ENCODE measurements at places on chromosomes 5 and 9.

- no peak for DNase-seq
Measured at GRCh38 chr5:57817001-57817453, 334.4 kb upstream of the ACTBL2 start.

DNA sequence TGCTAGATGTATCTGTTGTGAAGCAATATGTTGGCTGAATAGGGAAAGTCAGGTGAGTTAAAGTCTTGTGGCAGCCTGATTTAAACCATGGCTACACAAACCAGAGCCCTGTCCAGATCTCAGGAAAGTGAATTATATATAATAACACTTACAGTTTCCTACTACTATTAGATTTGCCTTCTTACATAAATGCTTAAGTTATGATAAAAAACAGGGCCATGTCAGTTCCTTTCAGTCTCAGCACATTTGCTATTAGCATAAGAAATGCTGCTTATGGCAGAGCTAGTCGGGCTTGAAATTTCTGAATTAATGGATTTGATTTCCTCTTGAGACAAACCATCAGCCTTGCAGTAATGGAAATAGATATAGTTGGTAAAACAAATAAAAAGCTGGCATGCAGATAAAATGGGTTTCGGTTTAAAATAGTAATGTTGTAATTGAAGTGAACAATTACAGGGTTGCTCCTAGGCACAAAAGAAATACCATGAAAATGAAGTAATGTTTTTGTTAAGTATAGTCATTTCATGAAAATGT is 664.2 kb upstream of the ZNF608 start:
- no peak for DNase-seq

- no peak for DNase-seq
Measured at GRCh38 chr9:98149422-98149821, 30.4 kb upstream of the TRIM14 start.

GRCh38 chr5:103444333-103445038 is 118.1 kb downstream of the NUDT12 start:
- peak; percentile 2 for DNase-seq

DNA sequence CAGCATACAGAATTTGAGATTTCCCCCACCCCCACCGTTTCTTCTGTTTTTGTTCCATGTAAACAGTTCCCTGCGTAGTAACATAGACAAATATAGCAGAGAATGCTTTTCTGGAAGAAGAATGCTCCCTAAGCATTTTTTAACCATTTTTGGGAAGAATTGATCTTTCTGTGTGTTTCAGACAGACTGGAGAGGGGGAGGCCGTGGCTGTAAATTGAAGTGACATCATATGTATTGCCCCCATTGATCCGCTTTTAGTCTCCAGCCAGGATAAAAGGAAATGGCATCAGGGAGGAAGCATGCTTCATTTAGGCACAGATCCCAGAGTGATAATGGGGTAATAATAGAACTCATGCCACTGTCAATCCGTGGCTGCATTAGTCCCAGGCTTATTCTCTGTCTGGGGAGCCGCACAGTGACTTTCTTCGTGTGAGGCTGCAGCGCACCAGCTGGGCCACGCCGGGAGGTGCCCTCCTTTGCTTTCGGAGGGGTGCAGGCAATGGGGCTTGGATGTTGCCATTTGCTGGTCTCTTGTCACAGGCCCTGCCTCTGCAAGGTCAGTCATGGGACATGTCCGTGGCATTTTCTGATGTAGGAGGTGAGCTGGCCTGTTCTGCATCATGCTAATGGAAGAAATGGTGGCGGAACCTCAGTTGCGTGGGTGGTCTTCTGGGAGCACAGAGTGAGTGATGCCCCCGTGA is 261.5 kb downstream of the FANCC start:
- no peak for DNase-seq

GRCh38 chr9:79481846-79482477 is 89.8 kb upstream of the TLE4 start:
- DNase-seq: no peak

- no peak for DNase-seq
Measured at GRCh38 chr5:96818125-96818788, 10.5 kb upstream of the ERAP1 start.

- DNase-seq: no peak
Measured at GRCh38 chr5:5037674-5038073, 102.5 kb upstream of the ADAMTS16 start.

DNA sequence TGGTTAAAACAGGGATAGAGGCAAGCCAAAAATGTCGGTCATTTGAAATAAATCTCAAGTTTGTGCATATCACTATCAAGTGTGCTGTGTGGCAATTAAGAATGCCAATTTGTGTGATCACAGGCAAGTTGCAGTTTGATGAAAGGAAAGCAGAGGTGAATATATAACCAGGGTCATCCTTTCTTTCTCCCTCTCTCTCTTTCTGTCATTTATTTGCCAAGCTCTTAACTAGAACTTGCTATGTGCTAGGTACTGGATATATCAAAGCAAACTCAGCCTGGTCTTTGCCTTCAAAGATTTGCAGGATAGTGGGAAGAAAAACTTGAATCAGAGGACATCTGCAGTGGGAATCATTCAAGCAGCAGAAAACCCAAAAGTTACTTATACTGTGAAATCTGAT is 22.0 kb downstream of the PDCD1LG2 start:
- DNase-seq: no peak

- DNase-seq: no peak
Measured at GRCh38 chr5:159319363-159319762, 10.9 kb downstream of the IL12B start.

DNA sequence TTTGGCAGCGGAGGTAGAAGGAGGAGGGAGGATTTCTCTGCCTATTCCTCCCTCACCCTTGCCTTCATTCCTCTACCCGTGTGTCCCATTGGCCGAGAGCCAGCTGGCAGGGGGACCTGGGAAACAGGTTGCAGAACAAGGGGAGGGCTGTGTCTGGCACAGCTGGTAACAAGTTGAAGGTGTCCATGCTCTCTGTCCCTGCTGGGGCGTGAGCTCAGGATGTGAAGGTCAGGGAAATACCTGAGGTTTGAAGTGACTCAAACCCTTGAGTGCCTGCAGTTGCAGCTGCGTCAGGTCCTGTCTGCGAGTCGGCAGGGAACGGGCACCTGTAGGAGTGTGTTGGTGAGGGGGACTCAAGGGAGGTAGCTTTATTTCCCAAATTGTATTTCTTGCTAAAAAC is 16.2 kb downstream of the MIGA2 start:
- no peak for DNase-seq

DNA sequence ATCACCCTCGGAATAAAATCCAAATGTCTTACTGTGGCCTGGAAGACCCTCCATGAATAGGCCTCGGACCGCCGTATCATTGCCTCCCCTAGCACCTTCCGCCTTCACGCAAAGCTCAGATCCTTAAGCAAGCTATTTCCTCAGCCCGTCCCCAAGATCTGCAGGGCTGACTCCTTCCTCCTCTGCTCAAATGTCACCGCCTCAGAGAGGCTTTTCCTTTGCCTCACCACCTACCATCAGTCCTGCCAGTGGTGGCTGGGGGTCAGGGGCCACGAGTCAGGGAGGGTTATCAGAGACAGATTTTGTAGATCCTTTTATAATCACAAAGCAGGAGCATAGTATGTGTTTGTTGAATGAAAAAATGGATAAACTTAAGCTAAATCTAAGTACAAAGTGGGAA is 74.4 kb upstream of the KIF2A start:
- DNase-seq: no peak

GRCh38 chr5:88230546-88231066 is 38.0 kb downstream of the TMEM161B start:
- DNase-seq: no peak

- DNase-seq: no peak
Measured at GRCh38 chr5:68299575-68299974, 84.0 kb downstream of the PIK3R1 start.

GRCh38 chr9:127180457-127181314 is 58.3 kb upstream of the ANGPTL2 start:
- DNase-seq: no peak

GRCh38 chr5:179194941-179195381 is 134.8 kb downstream of the ZNF354C start:
- no peak for DNase-seq

DNA sequence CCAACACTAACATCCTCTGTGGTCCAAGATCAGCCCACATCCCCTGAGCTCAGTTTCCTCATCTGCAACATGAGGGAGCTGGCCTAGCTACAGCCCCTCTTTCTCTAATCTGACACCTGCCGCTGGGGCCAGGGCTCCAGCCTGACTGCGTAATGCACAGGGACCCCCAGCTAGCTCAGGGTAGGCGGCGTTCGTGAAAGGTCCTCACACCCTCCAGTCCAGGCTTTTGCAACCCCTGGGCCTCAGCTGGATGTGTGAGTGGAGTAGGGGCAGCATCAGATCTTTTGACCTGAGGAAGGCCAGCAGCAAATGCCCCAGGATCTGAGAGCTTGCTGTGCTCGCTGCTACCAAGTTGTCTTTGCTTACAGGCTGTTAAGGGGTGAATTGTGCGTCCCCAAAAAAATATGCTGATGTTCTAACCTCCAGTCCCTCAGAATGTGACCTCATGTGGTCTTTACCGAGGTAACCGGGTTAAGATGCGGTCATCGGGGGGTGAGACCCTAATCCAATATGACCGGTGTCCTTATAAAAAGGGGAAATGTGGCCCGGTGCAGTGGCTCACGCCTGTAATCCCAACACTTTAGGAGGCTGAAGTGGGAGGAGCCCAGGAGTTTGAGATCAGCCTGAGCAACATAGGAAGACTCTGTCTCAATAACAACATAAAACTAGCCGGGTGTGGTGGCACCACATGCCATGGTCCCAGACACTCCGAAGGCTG is 47.8 kb downstream of the PLPP7 start:
- DNase-seq: no peak

DNA sequence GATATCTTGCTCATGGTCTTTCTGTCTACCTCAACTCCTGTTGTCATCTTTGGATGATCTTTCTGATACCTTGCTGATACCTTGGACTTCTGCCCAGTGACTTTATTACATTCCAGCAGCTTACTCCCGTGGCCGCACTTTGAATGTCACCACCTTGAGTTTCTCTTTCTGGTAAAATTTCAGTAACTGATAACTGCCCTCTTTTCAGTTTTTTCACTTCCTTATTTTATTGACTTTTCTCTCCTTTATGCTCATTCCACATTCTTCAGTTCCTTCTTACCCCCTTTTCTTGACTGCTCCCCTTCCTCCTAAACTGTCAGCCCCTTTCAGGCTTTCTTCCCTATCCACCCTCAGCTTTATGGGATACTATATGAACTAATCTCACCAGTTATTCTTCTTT is 7.0 kb upstream of the FBXO4 start:
- DNase-seq: no peak

- DNase-seq: no peak
Measured at GRCh38 chr5:33227746-33228145, 213.0 kb upstream of the TARS1 start.

- no peak for DNase-seq
Measured at GRCh38 chr9:109893241-109893640, 113.2 kb downstream of the PALM2AKAP2 start.

DNA sequence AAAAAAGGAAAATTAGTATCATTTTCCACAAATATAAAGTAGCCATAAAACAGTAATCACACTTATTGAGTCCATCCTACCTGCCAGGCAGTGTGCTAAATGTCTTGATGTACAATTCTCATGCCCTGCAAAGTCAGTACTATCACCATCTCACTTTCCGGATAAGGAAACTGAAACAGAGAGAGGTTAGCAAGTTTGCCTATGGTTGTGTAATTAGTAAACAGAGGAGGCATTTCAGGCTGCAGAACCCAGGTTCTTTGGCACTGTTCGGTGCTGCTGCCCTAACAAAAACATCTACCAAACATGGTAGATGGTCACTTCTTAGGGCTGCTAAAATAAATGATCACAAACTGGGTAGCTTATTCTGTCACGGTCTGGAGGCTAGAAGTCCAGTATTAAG is 22.6 kb downstream of the PLAC8L1 start:
- no peak for DNase-seq

DNA sequence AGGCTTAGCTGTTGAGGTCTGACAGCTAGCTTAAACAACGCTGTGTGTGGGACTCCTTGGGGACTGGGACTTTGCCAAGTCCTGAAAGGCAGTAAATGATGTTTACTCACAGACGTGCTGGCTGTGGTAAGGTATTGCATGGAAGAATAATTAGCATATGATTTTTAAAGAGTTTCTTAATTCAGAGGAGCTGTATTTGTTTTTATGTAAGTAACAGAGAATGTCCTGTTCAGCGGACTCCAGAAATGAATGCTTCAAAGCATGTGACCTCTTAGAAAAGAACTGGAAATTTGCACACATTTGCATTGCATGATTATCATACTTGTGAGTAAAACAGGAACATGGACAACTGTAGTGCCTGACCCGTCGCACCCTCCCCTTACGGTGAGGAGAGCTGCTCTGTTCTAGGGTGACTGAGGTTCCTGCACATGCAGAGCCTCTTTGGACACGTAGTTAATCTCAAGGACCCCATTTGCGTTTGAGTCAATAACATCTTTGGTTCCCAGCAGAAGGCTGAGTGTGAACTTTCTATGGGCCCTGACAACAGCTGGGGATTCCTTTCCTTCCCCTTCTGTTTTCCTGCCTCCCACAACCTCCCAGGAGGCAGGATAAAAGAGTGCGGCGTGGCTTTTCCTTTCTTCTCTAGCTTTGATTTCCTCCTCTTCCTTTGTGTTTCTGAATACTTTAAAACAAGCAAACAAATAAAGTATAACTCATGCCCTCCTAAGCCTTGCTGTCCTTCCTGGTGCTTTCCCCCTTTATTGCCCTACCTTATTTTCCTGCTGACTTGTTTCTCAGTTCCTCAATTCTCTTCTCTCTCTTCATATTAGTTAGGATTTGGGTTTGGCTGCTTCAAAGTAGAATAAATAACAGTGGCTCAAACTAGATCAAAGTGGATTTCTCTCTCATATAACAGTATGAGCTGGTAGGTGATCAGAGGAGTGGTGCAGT is 157.2 kb upstream of the CD180 start:
- no peak for DNase-seq

- peak; percentile 87 for DNase-seq
Measured at GRCh38 chr9:107484117-107484723, 5.3 kb downstream of the KLF4 start.

GRCh38 chr9:69519470-69520240 is 152.5 kb downstream of the APBA1 start:
- no peak for DNase-seq

Data from hematopoietic multipotent progenitor cell (in vitro differentiated cells).